GM12892 (cell line): ENCODE measurements at places on chromosomes 7 and 10.
A peak's percentile ranks its signal among the peaks of the same experiment; 100 is the strongest.

DNA sequence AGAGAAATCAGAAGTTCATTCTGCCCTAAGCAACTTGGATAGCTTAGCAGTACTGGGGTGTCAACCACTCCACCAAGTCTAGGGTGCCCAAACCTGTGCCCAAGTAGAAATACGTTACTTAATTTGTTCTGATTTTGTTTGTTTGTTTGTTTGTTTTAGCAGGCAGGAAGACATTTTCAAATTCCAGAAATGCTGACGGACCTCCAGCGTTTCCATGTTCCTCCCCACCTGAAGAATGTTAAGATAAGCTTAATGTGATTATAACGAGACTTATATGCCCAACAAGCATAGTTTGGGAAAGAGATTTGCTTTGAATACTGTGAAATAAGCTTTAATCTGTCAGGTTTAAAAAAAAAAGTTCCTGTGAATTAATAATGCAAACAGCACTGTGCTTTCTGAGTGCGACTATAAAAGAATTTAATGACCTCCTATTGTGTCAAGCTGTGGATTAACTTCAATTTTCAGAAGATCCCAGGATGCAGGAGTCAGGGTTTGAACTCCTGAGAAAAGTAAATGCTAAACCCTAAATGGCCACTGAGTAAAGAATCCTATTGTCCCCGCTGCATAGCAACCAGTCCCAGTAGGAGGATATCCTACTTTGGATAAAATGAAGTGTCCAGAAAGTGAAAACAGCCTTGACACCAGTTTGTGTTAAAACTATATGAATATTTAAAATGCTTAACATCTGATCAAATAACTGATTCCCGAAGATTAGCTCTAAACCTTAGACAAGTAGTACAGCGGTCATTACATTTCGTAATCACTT is 56.5 kb downstream of the LYZL1 start:
- no peak for DNase-seq

- DNase-seq = no peak
Measured at GRCh38 chr10:131819241-131820072, 81.4 kb upstream of the PPP2R2D start.

GRCh38 chr7:99551334-99551733 is 580 bp downstream of the FAM200A start:
- DNase-seq = no peak

DNA sequence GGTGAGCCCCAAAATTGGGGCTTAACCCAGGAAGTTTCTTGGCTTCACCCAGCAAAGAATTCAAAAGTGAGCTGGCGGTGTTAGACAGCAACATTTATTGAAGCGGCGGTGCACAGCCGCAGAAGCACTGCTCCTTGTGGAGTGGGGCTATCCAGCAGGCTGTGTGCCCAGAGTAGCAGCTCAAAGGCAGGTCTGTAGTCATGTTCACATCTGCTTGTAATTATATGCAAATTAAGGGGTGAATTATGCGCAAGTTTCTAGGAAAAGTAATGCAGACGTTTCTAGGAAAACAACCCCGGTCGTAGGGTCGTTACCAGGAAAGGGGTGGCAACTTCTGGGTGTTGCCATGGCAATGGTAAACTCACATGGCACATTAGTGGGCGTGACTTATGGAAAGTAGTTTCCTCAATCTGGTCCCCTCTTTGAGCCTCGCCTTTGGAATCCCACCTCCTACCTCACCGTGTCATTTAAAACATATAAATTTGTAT is 13.7 kb upstream of the KBTBD2 start:
- DNase-seq = no peak

DNA sequence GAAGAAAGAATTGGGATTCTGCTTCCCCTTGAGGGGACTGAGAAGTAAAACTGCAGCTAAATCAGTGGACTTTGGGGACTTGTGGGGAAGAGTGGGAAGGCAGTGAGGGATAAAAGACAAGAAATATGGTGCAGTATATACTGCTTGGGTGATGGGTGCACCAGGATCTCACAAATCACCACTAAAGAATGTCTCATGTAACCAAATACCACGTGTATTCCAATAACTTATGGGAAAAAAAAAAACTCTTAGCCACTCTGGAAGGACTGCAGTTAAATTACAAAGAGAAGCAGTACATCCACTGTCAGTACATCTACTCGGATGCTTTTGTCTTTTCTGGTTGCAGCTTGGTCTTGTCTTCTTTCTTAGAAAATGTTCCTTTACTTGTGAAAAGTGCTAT is 27.4 kb upstream of the GOT1 start:
- no peak for DNase-seq

DNA sequence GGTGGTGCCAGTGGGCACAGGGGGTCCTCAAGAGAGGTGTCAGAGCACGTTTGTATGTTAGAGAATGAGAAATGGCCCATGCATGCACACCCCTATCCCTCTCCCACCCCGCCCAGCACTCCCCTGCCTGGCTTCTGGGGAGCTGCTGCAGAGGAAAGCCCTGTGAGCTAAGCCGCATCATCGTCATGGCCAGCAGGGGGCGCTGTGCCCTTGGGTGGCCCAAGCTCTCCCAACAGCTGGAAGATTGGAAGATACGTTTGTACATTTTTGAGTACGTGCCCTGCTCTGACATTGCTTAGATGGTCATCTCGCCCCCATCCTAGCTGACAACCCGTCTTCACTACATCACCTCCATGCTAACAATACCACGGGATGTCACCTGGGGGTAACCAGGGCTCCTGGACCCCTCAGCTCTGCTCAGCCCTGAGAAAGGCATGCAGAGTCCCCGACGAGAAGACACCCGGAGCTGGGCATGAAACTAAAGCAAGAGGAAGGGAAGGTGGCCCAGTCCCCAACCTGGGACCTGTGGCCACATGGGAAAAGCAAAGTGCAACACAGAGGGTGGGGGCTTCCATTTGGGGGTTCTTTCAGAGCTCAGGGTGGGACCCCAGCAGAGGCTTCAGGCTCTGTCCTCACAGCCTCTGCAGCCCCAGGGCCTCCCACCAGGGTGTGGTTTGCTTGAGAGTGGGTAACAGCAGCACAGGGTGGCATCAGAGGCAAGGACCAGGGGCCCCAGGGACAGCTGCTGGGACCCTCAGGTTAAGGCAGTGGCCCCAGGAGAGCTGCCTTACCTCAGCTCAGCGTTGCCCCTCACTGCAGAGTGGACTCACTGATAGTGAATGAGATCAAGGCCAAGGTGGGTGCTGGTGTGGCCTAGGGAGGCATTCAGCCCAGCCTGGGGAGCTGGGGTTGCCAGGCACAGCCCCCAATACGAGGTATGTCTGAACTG is 136.6 kb downstream of the PTPN20 start:
- peak; percentile 74 for DNase-seq

DNA sequence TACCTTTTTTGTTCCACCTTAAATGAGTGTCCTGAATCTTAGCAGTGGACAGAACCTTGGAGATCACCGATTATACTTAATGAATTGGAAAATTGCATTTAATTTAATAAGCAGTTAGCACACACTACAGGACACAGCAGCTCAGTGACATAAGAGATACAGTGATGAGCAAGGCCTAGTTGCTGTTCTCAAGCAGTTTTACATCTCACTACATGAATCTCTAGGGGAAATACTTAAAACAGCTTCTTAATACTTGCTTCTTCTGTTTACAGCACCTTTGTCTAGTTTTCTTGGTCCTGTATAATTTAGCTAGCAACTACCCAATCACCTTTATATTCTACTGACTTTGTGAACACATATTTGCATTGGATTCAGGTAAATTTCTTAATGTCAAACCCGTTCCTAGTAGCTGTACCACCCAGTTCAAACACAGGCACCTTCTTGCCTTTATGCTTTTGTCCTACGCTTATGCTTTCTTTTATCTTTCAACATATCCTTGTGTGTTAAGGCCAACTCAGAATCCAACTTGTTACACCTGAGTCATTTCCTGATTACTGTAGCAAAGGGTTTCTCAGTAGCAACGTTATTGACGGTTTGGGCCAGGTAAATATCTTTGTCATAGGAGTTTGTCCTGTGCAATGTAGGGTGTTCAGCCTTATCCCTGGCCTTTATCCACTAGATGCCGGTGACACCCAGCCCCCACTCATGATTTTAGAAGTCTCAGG is 1.8 kb downstream of the STAM start:
- DNase-seq = no peak

GRCh38 chr7:21462081-21462480 is 34.2 kb downstream of the SP4 start:
- no peak for DNase-seq

GRCh38 chr7:71443191-71443530 is 311.2 kb downstream of the GALNT17 start:
- DNase-seq = no peak

- DNase-seq = peak; percentile 42
Measured at GRCh38 chr7:148699024-148699781, 500 bp downstream of the CUL1 start.

GRCh38 chr7:47739891-47740290 is 158.0 kb upstream of the TNS3 start:
- no peak for DNase-seq

GRCh38 chr7:45015313-45015712 is 15.3 kb downstream of the CCM2 start:
- DNase-seq = no peak

GRCh38 chr10:32891261-32891660 is 66.8 kb downstream of the ITGB1 start:
- DNase-seq = no peak

DNA sequence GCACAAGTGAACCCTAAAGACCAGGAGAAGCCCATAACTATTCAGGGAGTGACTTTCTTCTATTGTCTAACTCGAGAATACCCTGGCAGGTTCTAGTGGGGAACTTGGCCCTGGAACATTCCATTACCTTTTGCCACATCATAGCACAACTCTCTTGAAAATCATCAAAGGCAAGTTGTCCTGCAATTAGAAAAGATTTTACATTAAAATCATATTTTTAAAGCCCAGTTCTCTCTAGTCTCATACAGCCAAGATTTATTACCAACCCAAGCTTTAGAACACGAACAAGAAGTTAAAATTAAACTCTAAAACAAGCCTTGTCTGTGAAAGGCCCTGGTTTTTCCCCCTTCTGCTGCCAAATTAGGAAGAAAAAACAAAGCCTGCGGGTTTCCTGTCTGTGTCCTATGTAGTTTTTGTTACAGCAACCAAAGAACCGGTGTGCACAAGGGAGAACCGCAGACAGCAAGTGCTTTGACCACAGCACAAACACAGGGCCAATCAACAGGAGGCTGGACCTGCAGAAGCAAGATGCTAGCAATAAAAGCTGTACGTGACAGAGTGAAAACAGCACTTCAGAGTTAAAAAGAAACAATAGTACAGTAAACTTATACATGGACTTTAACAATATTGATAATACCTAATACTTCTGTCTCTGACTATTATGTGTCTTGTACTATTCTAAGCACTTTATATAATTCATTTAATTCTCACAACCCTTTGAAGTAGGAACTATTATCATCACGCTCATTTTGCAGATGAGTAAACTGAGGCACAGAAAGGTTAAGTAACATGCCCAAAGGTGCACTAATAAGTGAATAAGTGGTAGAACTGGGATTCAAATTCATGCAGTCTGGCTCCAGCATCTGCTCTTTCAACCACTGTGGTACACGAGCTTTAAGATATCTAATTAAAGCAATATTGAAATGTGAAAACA is 65.8 kb downstream of the STK17A start:
- peak; percentile 46 for DNase-seq

DNA sequence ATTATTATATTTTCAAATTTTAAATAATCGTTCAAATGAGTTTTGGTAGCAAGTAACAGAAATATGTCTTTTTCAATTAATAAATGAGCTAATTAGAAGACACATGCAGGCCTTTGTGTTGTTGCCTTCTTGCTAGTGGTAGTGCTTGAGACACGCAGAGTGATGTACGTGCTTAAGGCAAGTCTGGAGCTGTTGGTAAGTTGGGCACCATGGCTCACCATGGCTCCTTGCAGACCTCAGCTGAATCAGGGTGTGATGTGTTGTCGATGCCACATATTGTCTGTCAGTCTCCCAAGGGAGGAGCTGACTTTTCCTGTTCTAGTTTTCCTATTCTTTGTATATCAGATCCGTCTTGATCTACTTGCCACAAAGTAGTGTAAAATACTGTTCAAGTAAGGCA is 8.3 kb downstream of the CDK14 start:
- DNase-seq = no peak

- no peak for DNase-seq
Measured at GRCh38 chr7:39693812-39694211, 70.4 kb downstream of the RALA start.

GRCh38 chr7:77386165-77386822 is 29.9 kb downstream of the GSAP start:
- no peak for DNase-seq

DNA sequence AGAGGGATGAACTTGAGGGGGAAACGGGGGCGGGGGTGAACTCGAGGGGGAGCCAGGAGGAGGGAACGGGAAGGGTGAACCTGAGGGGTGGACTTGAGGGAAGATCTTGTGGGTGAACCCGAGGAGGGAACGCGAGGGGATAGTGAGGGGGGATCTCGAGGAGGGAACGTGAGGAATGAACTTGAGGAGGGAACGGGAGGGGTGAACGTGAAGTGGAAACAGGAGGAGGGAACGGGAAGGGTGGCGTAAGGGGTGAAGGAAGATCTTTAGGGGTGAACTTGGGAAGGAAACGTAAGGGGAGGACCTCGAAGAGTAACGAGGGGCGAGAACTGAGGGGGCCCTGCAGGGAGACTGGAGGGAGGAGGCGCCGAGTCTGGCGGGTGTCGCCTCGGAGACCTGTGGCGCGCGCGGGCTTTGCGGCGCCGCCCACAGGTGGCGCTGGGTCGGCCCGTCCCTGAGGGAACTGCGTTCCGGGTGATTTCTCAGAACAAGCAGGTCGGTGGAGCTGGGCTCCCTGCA is 651 bp downstream of the MYO3A start:
- DNase-seq = no peak

DNA sequence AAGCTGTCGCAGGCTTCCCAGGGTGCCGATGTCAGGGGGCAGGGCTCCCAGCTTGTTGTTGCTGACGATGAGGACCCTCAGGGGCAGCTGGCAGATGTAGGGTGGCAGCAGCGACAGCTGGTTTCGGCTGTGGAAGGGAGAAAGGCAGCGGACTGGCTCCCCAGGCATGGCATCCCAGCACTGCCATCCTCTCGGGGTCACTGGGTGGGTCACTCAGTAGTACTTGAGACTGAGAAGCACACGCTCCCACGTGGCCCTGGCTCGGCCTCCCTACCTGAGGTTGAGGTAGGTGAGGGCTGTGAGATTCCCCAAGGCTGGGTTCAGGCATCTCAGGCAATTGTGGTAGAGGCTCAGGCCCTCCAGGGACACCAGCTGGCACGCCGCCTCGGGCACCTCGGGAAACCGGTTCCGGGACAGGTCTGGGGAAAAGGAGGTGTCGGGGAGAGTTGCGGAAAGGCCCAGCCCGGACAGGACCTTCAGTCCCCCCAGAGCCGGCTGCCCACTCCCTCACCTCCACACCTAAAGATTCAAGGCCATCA is 3.8 kb downstream of the LRCH4 start:
- no peak for DNase-seq

GRCh38 chr10:12533151-12533550 is 183.8 kb downstream of the CAMK1D start:
- DNase-seq = no peak

- no peak for DNase-seq
Measured at GRCh38 chr7:4687956-4688355, 5.9 kb downstream of the FOXK1 start.
